ENCODE measurements at places on chromosomes 2 and 18.
A peak's percentile ranks its signal among the peaks of the same experiment; 100 is the strongest.

DNA sequence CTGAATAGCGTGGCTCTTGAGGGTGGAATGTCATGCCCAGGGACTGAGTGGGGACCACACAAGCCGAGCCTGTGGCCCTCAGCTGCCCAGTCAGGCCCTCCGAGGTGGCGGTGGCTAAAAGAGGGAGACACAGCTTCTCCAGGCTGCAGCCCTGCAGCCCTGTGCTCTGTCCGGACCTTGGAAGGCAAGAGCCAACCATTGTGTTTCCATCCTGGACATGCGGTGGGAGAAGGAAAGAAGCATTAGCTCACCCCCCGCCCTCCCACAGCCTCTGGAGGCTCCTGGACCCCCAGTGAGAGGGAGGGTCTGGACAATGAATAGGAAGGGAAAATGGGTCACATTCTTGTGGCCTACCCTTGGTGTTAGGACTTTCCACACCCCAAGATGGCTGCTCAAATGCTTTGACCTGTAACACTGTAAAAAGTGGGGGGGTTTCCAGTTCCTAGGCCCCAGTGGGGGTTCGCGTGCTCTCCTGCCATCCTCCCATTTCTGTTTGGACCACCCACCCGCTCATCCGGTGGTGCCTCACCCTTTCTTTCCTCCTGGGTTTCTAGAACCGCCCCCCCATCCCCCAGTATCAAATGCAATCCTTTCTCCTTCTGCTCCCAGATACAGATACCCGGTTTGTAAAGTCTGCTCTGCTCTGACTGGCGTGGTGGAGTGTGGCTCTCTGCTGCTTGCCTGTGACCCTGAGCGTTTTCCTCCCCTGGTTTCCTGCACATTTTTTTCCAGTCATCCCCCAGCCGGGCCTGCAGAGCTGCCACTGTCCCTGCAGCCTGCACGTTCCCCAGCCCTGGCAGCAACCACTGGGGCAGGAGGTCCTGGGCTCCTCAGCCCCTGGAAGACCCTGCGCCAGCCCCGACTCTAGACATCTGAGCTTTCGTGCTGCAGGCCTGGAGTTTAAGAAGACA lies 36.3 kb upstream of the SMAD7 start:
- DNase-seq: no peak

GRCh38 chr2:239120664-239121063 lies 272.8 kb downstream of the TWIST2 start:
- DNase-seq: no peak

DNA sequence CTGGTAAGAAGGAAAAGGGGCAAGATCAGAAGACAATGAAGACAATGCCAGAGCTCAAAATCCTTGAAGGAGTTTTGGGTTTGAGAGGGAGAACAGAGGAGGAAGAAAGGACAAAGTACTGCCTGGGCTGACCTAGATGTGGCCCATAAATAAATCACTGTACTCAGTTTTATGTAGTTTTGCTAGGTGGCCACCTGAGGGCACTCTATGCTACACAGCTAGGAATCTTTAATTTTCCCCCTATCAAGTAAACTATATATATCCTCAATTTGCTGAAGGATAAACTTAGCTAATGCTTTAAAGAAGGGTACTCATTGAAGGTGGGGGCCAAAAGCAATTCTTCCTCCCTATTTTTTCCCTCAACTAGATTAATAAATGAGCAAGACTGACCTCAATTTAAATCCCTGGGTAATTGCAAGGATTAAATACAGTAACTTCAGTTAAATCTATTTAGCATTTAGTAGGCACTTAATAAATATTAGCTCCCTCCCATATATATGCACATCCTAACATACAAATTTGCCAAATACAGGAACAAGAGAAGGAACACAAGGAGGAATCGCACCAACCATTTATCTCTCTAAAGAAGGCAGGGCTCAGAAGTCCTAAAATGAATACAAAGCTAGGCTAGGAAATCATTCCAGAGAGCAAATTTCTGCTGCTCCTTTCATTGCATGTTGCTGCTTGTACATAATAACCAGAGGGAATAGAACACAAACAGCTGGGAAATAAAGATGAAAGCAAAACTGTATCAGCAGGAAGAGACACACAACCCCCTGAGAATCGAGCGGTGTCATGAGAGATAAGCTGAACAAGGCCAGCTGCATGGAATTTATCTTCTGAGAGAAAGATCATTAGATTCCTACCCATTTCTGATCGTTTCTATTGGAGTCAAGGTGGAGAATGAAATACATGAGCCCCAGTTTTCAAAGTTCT lies 540.1 kb downstream of the NRXN1 start:
- DNase-seq: no peak

DNA sequence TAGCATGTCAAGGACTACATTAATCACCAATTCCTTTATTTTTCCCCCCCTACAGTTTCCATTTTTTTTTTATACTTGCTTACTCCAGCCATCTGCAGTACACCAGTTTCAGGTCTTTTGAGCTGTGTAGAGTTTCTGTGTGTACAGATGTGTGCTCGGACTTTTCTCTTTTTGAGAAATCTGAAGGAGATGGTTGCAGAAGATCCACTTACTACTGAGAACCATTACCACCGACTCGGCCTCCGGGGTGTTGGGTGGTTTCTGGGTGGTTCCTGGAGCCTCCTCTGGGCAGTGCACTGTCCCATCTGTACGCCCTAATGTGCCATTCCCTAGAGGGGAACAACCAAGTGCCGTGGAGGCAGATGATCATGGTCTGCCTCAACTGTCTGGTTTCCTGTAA lies 15.4 kb upstream of the LYPD6B start:
- DNase-seq: no peak

DNA sequence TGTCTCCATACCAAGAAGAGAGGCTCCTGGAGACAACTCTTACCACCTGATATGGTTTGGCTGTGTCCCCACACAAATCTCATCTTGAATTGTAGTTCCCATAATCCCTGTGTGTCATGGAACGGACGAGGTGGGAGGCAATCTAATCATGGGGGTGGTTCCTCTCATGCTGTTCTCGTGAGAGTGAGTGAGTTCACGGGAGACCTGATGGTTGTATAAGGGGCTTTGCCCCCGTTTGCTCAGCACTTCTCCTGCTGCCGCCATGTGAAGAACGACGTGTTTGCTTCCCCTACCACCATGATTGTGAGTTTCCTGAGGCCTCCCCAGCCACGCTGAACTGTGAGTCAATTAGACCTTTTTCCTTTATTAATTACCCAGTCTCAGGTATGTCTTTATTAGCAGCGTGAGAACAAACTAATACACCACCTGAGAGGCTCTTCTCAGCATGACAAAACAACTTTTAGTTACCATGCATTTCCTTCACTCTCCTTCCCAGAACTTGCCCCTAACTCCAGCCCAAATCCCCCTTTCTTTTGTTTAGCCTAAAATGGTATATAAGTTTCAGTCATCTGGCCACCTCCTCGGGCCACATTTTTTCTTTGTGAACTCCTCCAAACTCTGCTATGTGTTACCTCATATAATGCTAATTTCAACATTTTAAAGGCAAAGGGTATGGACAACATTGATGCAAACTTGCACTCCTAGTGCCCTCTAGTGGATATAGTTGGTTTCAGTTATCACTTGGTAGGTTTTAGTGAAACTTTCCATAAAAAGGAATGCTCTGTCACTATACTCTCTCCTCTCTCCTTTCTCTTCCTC lies 58.6 kb upstream of the SLC25A52 start:
- peak; percentile 23 for DNase-seq

- DNase-seq: no peak
Measured at GRCh38 chr2:191202881-191203397, 42.3 kb upstream of the MYO1B start.

DNA sequence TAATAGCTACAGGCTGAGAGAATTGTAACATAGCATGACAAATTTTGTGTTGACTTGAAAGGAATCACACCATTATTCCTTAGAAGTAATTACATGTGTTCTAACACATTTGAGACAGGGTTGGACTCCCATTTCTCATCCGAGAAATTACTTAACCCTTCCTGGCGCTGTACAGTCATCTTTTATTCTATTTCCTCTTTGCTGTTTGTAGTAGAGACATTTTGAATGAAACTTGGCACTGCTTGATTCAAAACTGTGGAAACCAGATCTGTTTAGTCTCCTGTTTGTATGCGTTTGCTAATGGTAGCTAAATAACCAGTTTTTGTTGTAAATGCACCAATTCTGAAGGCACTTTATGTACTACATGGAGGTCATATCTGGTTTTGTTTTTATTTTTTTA lies 231.9 kb downstream of the ALPK2 start:
- DNase-seq: no peak

DNA sequence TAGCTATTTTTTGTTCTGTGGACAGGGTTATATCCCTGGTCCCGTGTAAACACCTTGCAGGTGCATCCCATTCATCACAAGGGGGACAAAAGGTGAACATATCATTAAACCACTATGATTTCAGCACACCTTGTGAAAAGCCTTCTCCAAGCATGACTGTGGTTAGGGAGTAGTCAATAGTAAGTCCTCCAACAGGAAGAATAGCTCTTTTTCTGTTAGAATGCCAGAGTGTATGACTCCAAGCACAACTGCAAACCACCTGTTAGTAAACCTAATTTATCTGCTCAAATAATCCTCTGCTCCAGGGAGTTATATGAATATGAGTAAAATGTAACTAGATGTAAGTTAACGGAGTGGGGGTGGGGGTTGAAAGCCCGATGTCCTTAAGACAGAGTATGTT lies 240.5 kb downstream of the AGPS start:
- no peak for DNase-seq

Data from stimulated activated naive CD4-positive, alpha-beta T cell (primary cell).